CD8-positive, alpha-beta memory T cell (primary cell): ENCODE measurements at places on chromosomes 16 and 17.

DNA sequence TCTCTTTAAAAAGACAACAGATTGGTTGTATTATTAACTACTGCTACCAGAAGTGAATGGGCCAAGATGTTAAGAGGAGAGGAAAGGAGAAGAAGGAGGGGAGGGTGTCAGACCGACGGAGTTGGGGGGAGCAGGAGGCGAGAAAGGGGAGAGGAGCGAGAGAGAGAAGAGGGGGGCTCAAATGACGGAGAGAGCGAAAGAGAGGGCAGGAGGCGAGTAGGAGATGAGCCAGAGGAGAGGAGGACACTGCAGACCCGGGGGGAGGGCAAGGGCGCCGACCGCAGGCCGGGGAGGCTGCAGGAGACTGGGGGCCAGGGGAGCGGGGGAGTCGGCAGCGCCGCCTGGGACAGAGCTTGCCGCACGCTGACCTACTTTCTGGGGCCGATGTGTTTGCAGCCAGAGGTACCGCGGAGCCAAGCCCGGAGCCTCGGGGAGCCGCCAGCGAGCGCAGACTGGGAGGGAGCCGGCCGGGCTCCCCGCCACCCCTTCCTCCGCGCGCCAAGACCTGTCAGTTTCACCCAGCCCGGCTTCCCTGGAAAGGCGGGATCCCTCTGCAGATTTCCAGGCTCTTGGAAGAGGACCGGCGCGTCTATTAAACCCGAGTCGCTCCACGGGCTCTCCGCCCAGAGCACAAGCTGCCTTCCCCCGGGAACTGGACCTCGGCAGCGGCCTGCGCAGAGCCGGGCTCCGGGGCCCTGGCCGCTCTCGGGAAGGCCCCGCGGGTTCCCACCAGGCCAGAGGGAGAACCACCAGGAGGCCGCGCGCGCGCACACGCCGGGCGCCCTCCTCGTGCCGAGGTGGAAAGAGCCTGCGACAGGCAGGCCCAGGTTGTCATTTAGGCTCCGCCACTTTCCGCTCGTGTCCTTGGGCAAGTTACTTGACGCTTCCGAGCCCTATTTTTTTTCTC, 74.6 kb downstream of the CMC2 start:
- no peak for DNase-seq

DNA sequence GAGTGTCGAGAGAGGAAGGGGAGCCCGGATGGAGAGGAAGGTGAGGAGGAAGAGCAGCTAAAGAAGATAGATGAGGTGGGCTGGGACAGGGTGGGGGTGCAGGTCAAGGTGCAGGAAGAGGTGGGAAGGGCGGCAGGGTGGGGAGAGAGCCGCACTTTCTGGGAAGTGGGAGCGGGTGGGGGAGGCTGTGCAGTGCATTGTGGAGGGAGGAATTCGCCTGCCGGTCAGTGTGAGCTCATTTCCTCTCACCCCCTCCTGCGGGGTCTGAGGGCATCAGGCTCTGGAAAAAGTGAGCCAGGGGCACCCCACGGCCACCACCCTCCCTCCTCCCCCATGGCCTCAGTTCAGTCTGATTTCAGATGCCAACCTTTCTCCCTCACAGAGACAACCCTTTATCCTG, 2.5 kb upstream of the ARHGAP23 start:
- no peak for DNase-seq

GRCh38 chr17:79741751-79742588, 11.2 kb downstream of the ENPP7 start:
- DNase-seq = peak; percentile 68

- DNase-seq = no peak
These were observed 13.7 kb downstream of the METTL22 start for GRCh38 chr16:8634991-8635736.

DNA sequence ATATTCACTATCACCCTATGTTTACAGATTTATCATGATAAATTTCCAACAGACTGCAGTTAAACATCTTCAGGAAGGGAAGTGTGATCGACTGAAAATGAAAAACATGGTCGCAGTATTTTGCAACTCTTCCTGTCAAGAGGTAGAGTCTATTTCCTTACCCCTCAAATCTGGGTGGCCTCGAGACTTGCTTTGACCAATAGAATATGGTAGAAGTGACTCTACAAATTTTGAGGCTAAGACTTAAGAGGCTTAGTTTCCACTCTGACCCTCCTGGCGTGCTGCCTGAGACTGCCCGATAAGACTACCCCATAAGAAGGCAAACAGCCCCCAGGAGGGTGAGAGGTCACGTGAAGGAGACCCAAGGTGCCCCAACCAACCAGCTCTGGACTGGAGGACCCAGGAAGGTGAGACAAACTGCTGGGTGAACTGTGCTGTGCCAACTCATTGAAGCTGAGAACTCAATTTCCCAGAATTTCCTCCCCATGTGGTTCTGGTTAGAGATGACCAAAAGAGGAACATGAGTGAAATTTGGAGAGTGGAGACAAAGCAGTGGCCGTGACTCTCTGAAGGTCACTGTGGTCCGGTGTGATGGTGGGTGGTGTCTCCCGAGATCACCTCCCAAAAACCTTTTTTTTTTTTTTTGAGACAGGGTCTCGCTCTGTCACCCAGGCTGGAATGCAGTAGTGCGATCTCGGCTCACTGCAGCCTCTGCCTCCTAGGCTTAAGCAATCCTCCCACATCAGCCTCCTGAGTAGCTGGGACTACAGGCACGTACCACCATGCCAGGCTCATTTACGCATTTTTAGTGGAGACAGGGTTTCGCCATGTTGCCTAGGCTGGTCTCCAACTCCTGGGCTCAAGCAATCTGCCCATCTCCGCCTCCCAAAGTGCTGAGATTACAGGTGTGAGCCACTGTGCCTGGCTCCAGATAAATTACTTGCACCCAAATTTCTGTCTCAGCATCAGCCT, 38.2 kb upstream of the LITAF start:
- no peak for DNase-seq

- DNase-seq = no peak
These were observed 6.3 kb downstream of the CHD3 start for GRCh38 chr17:7894866-7895265.
